AG20443 (cell line): ENCODE measurements at places on chromosomes 7 and 10.
A peak's percentile ranks its signal among the peaks of the same experiment; 100 is the strongest.

DNA sequence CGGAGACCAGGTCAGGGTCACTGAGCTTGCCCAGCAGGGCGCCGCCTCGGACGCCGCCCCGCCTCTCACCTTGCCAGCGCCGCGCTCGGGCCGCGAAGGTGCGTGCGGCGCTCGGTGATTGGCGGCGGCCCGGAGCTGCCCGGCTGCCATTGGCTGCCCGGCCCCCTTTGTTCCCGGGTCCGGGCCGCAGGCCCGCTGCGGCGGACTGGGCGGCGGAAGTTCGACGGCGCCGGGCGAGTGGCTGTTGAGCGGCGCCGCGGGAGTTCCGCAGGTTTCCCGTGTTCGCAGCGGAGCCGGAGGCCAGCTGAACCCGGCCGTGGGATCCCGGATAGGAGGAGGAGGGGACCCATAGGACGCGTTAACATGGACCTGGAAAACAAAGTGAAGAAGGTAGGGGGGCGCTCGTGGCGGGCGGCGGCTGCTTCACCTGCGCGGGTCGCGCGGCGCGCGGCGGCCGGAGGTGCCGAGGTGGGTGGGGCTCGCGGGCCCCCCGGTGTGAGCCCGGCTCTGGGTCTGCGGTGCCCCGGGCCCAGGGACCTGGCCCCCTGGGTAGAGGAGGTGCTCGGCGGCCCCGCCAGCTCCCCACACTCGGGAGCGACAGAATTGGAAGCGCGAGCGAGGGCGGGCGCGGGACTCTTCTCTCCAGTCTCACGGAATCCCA lies at the start of gene TES:
TSS of gene TES (plus strand) at position 195 of the 661 bp plus-strand sequence. CDS start at position 364, 169 bp downstream.
- DNase-seq, result peak; percentile 83

- DNase-seq, result no peak
These were observed 983.3 kb upstream of the C7orf33 start for GRCh38 chr7:147607157-147607800.

GRCh38 chr10:96358851-96359540 lies at the start of gene OPALIN:
OPALIN (minus strand) TSS chr10:96359002; CDS start chr10:96358896, 106 bp downstream.
- no peak for DNase-seq

- no peak for DNase-seq
These were observed 1.6 kb downstream of the NPM3 start for GRCh38 chr10:101781655-101781983.

GRCh38 chr7:101333912-101334311 lies 12.3 kb upstream of the IFT22 start:
- no peak for DNase-seq

DNA sequence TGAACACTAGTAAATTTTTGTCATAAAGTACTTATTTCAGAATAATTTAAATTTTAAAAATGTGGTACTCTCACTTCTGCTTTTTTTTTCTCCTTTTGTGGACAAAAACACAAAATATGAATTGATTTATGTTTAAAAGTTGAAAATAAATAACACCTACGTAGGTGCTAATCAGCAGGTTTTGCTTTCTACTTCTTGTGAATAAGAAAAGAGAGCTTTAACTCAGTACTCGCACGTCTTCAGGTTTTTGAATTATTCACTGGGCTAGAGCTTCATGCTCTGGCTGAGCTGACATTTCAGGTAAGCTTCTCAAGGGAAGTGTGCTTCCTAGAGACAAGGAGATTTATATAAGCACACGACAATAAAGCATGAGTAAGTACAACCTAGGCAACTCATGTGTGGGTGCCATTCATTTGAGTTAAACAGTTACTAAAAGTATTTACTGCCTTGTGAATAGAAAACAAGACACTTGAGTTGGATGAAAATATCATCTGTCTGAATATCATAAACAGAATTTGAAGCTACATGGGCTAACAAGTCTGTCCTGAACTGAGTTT lies 190.0 kb upstream of the POT1 start:
- DNase-seq, result no peak

- no peak for DNase-seq
These were observed 600.0 kb downstream of the PHTF2 start for GRCh38 chr7:78398576-78398975.

- peak; percentile 65 for DNase-seq
These were observed 99.1 kb downstream of the SND1 start for GRCh38 chr7:127751062-127751461.

DNA sequence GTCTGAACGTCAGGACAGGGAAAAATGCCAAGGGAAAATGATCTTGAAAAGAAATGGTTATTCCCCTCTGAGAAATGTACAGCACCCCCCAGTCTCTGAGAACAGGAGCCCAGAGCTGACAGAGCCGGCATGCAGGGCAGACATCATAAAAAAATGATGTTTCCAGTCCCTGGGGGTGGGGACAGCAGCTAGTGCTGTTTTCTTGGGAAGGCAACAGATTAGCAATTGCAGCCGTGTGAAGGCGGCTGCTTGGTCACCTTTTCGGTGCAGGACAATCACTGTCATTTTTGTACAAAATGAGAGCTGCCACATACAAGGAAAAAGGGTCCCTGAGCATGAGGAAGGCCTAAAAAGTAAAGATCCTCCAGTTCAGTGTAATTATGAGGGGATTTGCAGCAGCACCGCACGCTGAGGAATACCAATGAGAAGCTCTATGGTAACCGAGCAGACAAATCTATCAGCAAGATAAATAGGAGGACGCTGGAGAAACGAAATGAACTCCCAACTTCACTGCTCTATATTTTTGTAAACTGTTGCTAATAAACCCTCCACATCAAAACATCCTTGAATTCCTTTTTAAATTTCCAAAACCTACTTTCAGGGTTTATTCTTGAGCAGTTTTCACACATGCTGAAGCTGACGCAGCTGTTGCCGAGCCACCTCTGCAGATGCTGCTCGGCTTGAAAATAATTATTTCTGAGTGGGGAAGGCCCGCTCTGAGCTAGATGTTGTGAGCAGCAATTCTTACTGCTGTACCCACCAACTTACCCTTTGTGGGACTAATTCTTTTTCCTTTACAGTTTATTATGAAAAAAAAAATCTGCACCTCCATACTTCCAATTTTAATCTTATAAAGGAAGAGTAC lies 98.2 kb upstream of the NEBL start:
- no peak for DNase-seq

DNA sequence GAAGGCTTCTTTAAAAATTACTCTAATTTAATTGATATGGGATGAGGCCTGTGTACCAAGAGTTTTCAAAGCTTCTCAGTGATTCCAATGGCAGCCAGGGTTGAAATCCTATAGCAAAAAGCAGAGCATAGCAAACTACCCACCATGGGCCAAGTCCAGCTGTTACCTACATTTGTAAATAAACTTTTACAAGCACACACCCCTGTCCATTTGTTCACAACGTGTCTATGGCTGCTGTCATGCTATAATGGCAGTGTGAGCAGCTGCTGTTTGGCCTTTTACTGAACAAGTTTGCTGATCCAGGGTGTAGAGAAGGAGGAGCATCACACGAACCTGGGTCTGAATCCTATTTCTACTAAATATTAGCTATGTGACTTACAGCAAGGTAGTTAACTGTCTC lies 50.0 kb downstream of the NPY start:
- DNase-seq, result no peak

GRCh38 chr10:44382981-44383748 lies 1.7 kb downstream of the CXCL12 start:
- DNase-seq, result no peak

- no peak for DNase-seq
These were observed 5.0 kb upstream of the WBP1L start for GRCh38 chr10:102738692-102739121.

GRCh38 chr10:34347131-34347530 lies 468.0 kb downstream of the PARD3 start:
- DNase-seq, result no peak

- no peak for DNase-seq
These were observed 79.7 kb upstream of the PODXL start for GRCh38 chr7:131636092-131636491.

GRCh38 chr10:19003341-19003740 lies 45.3 kb upstream of the MALRD1 start:
- DNase-seq, result no peak

GRCh38 chr10:6320320-6321010 lies 117.7 kb downstream of the PFKFB3 start:
- no peak for DNase-seq

GRCh38 chr10:18397906-18398305 lies 253.5 kb downstream of the NSUN6 start:
- no peak for DNase-seq

DNA sequence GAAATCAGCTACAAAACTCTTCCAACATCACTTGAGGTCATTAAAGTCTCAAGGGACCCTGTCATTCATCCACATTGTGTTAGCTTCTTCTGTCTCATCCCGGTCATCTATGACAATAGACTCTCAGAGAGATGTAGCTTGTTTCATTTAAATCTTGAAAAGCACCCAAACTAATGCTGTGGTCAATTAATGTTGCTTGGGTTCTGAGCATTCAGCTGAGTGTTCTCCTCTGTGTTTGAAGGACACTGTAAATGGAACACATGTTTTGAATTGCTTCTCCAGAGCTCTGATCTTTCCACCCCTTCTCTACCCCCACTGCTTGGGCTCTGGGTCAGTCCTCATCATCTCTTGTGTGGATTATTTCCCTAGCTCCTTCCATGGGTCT lies 19.6 kb upstream of the ADD3 start:
- DNase-seq, result no peak

DNA sequence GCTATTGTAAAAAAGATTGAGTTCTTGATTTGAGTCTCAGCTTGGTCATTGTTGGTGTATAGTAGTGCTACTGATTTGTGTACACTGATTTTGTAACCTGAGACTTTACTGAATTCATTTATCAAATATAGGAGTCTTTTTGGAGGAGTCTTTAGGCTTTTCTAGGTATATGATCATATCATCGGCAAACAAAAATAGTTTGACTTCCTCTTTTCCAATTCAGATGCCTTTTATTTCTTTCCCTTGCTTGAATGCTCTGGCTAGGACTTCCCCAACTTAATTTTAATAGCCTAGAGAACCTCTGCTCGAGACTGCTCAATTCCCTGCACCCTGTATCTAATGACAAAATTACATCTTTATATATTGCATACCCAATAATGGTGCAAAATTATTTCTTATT lies 154.4 kb downstream of the CCDC7 start:
- no peak for DNase-seq

GRCh38 chr7:103348452-103348851 lies 1.0 kb downstream of the PSMC2 start:
- DNase-seq, result no peak

DNA sequence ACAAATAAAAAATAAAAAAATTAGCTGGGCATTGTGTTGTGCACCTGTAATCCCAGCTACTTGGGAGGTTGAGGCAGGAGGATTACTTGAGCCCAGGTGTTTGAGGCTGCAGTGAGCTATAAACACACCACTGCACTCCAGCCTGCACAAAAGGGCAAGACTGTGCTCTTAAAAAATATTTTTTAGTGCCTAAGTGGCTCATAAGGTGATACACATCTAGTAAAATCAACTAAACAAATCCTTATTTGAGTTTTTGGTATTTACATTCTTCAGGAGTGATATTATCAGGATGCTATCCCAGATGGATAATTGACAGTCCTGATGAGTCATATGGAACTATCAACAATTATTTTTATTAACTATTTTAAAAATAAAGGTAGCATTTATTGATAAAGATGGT lies 93.9 kb downstream of the EXOC6 start:
- DNase-seq, result no peak

- no peak for DNase-seq
These were observed 349.1 kb downstream of the RPS24 start for GRCh38 chr10:78382772-78383171.

DNA sequence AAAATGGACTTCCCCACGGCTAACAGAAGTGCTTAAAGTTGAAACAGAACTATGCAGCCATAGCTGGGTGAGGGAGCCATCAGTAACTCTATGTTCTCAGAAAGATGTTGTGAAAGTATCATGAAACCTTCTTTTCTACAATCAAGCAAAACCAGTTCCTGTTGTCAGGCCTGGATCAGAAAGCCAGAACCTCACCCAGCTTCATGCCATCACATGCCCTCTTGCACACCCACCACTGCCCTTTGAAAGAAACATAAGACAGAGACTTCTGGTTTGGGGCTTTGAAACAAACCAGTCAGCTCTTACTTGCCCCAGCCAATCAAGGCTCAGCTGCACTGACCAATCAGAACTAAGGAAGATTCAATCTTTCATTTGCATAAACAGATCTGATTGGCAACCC lies 230.8 kb upstream of the FERD3L start:
- DNase-seq, result no peak

- DNase-seq, result no peak
These were observed 48.9 kb downstream of the MKI67 start for GRCh38 chr10:128077155-128077875.

GRCh38 chr10:117074621-117075020 lies 63.4 kb downstream of the VAX1 start:
- no peak for DNase-seq

DNA sequence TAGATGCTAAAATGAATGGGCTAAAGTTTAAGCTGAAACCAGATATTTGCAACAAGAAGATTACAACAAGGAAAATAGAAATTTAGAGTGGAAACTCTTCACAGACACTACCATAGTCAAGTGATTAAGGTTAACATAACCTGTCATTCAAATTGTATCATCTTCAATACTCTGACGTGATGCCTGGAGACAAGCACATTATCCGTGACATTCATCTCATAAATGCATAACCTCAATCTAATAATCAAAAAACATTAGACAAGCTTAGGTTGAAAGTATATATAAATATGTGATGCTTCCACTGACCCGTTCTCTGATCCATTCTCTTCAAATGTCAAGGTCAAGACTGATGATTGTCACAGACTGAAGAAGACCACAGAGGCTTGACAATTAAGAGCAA lies 263.8 kb upstream of the MEOX2 start:
- no peak for DNase-seq

DNA sequence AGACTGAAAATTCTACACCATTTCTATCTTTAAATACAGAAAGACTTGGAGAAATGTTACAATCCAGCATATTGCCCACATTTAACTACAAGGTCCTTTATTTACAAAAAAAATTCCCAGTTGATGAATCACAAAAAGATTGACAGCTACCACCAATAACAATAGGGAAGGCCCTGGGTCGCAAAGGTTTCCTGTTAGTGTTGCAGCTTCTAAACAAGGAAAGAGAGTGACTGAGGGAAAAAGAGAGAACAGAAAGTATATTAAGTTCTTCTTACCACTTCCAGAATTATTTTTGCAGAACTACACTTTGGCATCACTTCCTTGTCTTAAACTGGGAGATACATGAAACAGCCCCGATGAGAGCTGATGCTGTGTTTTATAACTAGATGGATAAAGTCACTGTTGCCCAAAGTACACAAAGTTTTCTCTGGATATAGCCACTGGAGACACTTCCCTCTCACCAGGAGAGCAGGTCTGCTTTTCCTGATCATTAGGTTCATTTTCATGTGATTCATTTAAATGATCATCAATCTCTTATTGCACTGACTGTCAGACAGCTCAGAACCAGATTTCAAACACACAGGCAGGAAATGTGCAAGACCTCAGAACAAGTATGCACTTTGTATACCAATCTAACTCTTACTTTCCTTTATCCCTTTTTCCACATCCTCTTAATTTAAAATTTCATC lies 57.0 kb downstream of the SHTN1 start:
- DNase-seq, result peak; percentile 9

- peak; percentile 13 for DNase-seq
These were observed 58.2 kb downstream of the TMEM270 start for GRCh38 chr7:73918926-73919693.

- DNase-seq, result no peak
These were observed 172.2 kb upstream of the FERD3L start for GRCh38 chr7:19317461-19317860.
